ENCODE measurements at places on chromosomes 4 and X.

DNA sequence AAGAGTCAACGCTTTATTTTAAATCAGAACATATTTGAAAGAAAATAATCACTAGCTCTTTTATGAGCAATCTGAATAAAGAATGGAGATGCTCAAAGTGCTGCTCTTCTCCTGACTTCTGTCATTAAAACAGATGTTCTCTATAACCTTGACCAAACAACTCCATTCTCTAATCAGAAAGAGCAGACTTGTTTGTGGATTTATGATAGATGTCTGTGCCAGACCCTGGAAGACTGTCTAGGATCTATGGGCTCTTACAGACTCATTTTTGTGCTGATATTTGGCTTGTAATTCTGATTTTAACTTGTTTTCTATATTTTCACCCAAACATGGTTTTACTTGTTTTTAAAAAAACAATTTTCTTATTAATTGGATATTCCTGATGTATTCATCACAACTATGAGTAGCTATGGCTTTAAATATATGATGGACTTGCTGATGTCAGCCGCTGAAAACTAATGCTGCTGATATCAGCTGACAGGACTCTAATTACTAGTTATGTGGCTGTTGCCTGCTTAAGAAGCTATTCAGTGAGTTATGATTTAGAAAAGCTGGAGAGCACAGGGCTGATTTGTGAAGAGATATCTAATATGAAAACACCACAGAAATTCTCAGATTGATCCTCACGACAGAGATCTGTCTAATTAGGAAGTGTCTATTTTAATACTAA is 31.6 kb upstream of the MAML3 start:
- no peak for DNase-seq

DNA sequence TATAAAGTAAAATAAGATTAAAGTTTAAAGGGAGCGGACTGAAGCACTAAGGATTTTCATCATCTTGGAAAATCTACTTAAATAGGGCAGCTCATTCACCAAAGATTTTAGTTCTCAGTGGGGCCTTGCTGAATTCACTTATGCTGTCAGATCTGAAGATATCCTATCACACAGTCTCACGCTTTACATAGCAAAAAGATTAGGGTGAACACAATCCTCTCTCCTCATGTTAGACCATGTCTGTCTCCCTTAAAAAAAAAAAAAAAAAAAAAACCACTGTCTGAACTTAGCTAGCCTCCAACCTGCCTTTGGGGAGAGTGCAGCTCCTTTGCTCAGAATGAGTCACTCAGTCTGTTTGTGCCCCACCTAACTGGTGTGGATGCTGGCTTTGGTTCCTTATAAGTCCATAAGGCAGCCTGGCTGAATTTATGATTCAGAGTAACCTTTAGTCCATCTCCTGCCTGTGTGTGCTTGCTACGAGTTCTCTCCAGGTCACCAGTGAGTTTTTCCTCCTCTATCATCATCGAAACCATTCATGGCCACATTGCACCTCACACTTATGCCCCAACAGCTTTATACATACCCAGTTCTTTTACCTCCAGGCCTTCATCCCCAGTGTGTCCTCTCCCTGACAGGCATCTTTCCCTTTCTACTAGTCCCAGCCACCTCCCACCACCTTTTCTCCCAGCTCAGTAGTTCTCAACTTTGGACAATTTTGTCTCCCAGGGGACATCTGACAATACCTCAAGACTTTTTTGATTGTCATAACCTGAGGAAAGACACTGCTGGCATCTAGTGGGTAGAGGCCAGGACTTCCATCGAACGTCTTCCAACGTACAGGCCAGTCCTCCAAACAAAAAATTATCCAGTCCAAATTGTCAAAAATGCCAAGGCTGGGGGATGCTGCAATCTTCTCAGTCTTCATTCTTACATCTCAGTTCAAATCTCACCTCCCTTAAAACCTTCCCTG is 220.7 kb upstream of the EMCN start:
- DNase-seq, result no peak

DNA sequence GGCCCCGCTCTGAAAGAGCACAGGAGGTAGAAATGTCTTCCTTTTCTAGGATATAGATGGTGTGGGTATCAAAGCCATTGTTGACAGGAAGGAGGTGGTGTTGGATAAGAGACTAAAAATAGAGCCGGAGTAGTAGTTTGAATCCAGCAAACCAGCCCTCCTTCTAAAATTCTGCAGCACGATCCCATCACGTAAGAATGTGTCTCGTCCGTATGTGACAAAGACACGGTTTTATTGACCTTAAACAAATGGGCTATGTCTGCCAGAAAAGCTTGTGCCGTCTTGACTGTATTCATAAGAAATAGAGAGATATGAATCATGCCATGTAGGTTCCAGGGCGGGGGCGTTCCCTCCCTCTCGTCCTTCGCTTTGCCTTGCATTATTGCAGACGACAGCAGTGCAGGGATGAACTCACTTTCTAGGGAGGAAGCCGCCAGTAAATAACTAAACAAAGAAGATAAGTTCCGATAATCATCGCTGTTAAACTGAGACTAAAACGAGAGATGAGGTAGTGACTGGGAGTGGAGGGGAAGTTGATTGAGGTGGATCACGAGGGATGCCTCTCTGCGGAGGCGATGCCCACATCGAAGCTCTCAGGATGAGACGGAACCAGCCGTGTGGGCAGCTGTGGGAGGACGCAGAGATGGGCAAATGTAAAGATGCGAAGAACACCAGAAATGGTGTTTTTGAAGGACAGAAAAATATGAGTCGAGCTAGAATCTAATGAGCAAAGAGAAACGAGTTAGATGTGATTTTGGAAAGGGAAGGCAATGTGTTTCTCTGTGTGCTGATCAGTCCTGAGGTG is 3.4 kb downstream of the TENM3 start:
- no peak for DNase-seq

DNA sequence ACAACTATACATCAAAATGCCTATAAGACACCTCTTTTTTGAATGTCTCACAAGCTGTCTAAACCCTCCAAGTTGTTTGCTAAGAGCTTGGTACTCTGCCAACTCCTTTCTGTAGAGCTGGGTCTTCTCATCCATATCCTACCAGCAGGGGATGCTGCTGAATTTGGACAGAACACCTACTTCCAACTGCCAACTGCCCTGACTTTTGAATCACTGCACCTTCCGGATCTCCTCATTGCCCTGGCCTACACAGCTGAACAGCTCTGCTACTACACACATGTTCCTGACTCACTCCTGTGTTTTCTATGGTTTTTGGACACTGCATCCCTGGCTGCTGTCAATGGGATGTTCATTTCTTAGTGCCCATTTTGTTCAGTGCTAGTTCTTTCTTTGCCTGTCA is 18.7 kb downstream of the FAM184B start:
- DNase-seq, result no peak

GRCh38 chr4:25813448-25814106 is 49.2 kb downstream of the SEL1L3 start:
- DNase-seq, result no peak

DNA sequence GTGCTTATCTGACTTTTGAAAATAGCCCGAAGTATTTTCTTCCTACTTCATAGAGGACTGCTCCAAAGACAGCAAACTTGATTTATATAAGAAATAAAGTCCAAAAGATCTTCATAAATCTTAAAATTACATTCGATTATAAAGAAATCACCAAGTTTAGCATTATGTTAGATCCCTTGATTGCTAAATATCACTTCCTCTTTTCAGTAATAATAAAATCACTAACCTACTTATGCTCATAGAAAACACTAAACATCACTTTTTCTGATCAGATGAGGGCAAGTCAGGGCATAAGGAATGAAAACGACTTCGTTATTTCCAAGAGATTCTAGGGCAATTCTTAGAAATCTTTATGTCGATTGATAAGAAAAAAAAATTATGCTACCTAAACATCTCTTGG is 32.0 kb downstream of the DYNLT3 start:
- DNase-seq, result no peak
